NCI-H2029 treated with DMSO at 0.1 percent for 48 hours (cell line): ENCODE measurements at places on chromosomes 5 and 9.

- DNase-seq, result no peak
These were observed 274.3 kb downstream of the GAS1 start for GRCh38 chr9:86672966-86673365.

DNA sequence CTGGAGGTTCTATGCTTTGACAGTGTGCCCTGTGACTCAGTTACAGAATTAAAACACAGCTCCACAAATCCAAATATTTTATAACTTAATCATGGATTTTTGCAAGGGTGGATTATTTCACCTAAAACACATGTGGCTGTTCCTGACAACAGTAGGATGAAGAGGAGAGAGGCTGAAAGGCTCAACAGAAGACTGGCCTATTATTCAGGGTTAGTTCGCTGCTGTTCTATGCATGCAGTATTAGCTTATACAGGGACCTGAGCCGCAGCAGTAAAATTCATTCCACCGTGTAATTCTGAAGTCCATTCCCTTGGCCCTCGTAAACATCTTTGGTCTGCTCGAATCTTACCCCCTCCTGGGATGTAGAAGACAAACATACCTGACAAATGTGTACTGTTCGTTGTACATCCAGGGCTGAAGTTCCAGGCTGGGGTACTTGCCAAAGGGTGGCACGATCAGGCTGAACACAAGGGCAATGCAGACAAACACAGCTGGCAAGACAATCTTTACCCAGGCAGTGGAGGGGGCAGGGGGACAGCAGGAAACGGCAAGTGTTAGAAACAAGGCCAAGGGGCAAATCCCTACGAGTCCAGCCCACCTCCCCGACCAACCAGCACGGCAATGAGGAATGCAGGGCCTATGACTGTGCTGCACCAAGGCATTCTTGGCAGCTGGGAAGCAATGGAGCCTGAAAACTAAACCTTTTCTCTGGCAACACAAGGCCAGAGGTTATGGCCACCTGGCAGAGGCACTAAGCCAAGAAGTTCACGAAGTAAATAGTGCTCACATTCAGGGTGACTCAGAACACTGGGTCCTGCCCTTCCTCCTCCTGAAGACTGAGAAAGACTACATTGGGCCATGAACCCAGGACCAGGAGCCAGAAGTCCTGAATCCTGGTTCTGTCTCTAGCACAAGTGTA is 46.8 kb downstream of the NIPSNAP3B start:
- peak; percentile 46 for DNase-seq

GRCh38 chr9:111598733-111599091 is 735 bp downstream of the PTGR1 start:
- DNase-seq, result no peak

DNA sequence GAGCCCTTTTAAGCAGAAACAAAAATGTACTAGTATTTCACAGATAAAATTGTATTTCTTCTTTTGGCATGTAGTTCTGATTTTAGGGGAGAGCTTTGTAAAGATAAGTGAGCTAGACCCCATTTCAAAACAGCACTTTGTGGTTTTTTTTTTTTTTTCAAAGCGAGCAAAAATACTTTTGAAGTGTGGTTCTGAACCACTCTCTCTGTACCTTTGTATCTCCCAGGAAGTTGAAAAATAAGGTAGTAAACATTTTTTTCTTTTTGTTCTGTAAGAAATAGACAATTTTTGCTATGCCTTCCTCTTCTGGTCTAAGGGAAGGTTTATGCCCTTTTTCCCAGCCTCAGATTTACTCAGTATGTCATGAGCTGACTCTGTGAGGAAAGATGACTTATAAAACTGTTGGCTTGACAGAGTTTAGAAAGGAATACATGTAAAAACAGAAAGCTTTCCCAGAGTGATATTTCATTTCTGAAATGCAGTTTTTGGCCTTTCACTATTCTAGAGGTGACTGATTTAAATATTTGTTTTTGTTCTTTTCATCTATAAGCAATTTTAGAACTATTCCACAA is 12.5 kb downstream of the ERCC6L2 start:
- no peak for DNase-seq

DNA sequence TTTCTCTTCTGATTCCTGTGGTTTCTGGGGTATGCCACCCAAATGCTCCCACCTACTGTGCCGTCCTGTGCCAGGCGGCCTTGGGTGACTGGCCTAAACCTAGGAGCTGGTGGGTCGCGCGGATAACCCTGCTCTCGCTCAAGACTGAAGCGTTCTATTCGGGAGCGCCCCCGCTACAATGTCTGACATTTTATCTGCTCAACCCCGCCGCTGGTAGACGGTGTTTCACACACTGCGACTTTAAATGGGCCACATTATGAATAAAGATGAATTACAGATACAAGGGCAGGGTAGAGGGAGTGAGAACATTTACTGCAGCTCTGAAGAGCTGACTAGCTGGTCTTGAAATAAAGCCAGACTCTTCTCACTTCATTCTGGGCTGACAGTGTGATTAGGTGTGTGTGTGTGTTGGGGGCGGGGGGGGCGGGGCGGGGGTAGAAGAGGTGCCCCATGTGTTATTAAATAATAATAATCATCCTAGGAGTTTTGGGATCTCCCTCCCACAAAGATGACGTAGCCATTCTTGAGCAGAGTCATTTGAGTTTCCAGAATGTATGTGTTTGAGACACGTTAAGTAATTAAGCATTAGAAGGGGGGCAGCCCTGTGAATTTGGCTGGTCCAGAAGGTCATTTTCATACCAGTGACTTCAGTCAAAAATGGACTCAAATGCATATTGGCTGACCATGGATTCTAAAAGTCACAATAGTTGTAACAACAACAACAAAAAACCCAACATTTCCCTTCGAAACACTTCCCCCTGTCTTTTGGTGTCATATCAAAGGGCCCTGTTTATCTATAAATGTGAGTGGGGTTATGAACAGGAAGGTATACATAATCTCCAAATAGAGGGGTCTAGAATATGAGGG is 1.0 kb upstream of the PTCH1 start:
- no peak for DNase-seq

DNA sequence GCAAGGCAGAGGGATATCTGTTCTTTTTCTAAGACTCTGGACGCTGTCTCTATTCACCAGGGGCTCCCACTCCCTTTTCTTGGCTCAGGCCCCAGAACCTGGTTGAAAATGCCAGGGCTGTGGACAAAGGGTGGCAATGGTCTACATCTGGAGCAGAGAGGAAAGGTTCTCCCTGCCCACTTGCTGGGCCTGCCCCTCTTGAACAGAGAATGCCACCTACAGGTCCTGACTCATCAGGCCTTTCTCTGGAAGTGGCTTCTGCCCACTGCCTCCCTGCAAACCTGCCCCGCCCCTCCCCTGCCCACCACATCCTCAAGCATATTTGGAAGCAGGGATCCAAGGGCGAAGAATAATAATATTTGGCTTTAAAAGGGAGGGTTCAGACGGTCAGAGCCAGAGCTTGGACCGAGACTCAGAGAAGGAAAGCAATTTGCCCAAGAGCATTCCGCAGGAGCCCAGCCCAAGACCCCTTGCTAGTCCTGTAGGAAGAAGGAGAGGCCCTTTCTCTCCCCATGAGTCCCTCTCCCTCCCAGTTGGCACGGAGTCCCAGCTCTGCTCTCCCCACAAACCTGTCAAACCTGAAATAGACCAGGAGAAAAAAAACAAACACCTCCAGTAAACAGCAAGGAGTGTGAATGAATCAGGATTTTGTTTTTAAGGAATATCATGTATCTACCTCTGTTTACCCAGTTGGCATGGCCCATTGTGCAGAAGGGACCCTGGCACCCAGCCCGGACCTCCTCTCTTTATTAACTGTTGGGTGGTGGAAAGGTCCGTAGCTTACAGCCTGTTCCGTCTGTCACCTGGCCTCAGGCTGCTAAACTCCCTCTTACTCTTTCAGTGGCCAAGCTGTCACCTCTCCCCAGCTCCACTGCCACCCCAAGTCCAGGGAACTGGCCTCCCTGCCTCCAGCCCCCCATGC is 37.7 kb upstream of the STXBP1 start:
- peak; percentile 99 for DNase-seq

GRCh38 chr9:131695836-131696460 is 43.9 kb downstream of the RAPGEF1 start:
- DNase-seq, result no peak

GRCh38 chr9:16681652-16681987 is 188.8 kb downstream of the BNC2 start:
- DNase-seq, result no peak

DNA sequence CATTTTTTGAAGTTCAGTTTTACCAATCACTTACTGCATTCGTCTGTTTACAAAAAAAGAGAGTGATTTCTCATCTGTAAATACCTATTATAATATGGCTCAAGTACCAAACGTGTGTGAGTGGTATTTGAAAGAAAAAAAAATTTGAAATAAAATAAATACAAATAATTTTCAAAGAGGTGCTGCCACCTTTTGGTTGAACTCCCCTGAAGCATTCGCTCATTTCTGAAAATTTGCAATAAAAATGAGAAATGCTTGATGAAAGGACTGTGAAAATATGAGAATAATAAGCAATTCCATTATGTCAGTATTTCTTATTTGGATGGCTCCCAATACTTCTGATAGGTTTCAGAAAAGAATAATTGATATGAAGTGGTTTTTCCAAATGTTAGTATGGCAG is 409.9 kb downstream of the CTNND2 start:
- DNase-seq, result no peak

DNA sequence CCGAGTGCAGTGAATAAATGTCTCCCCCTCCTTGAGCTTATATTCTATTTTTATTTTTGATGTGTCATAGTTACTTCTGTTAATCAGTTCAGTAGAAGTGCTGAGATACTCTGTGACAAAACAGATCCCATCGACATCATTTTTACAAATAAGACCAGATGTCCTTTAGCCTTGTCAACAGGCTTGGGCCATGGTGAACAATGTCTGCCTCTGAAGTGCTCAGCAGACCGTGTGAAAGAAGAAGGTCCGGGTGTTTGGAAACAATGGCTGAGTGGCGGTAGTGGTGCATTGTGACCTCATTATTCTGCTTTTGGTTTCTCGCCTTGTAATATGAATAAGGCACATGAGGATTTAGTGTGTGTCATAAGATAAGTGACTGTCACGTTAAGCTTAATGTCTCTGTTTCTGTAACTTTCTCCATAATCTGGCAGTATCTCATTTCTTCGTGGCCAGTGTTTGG is 71.2 kb downstream of the SYK start:
- peak; percentile 95 for DNase-seq

DNA sequence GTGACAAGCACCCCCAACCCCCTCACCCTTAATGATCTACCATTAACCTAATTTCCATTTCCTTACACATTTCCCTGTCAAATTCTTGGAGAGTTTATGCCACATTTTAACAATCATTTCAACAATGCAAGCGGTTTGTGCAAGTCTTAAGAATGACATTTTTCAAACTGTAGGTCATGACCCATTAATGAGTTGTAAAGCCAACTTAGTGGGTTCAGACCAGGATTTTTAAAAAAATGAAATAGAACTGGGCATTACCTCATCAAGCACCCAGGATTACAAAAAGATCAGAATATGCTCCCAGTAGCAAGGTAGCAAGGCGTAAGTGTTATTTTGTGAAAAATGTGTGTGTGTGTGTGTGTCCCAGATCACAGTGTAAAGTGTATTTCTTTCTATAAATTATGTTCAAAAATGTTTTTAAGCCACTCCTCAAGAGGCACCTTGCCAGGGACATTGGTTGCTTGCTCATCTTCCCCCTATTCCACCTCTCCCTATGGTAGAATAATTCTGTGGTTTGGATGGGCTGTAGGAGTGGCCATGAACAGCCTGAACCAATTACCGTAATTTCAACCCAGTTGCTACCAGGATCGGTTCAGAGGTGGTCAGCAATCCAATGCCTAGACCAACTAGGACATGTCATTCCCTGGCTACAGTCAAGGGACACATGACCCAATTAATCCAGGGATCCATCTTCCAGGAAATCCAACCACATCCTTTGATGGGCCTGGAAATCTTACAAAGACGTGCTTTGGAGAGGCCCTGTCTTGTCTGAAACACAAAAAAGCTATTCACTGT is 14.4 kb upstream of the TGFBR1 start:
- DNase-seq, result no peak

DNA sequence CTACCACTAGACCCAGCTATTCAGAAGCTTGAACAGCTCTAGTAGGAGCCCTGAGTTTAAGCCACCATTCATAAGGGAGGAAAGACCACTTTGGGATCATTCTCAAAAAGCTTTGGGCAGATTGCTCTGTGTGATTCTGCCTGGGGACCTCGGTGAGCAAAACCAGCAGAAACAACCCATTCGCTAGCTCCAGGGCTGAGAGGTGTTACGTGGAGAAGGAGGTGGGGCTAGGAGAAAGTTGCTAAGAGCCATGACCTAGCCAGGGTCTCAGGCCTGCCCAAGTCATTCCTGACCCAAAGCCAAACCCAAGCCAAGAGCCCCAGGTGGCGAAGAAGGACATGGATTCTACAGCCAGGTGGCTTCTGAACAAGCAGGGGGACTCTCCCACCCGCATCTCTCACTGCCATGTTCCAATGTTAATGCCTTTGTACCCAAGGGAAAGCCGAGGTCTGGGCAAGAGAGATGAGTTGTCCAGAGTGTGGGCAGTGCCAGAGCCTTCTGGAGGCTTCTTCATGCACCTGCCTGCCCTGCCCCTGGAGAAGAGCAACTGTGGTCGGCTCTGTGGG is 4.0 kb upstream of the BARHL1 start:
- DNase-seq, result no peak

- DNase-seq, result no peak
These were observed 397.6 kb upstream of the IRX4 start for GRCh38 chr5:2280318-2280717.

- no peak for DNase-seq
These were observed 61.8 kb upstream of the RAD23B start for GRCh38 chr9:107221321-107221720.

DNA sequence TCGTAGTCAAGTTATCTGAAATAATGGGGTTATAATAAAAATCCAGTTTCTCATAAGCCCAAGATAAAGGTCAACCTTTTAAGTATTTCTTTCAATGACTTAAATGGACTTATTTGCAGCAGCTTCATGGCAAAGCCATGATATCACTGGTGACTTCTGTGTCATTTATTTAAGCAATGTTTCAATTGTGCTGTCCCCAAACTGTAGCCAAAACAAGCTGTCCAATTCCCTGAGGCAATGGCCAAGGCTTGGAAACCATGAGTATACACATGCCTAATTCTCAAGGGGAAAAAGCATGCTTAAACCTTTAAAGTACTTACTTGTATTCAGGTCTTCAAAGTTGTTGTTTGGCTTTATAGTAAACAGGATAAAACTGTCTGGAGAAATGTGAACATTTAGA is 376.4 kb upstream of the TNC start:
- DNase-seq, result no peak

DNA sequence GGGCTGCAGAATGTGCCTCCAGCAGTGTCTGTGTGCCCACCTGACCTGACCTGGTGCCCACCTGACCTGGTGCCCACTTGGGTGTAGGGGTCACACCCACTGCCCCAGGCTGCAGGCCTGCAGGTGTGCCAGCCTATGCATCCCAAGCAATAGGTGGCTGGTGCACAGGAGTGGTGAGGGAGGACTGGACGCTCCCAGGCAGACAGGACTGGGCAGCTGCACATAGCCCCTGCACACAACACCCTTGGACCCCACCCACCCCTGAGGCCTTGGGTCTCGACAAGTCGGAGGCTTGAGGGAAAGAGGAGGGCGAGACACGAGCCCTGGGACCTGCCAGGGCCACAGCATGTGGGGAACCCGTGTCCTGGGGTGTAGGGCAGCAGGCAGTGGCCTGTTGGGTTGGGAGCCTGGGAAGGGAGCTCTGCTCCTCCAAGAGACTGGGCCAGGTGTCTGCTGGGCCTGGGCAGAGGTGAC is 10.8 kb upstream of the NRARP start:
- no peak for DNase-seq

GRCh38 chr5:73908395-73908794 is 282.4 kb downstream of the ARHGEF28 start:
- DNase-seq, result no peak
